ENCODE measurements at places on chromosomes 3 and 15. TPM values are rescaled to one million over a fixed set of nuclear protein-coding genes. Genes with fewer than 3 reads are reported as not detected.

Gene HYAL1
- total RNA-seq = 0.59 TPM

Gene ECE2
- not detected for total RNA-seq

Gene KBTBD12
- not detected for total RNA-seq

DNA sequence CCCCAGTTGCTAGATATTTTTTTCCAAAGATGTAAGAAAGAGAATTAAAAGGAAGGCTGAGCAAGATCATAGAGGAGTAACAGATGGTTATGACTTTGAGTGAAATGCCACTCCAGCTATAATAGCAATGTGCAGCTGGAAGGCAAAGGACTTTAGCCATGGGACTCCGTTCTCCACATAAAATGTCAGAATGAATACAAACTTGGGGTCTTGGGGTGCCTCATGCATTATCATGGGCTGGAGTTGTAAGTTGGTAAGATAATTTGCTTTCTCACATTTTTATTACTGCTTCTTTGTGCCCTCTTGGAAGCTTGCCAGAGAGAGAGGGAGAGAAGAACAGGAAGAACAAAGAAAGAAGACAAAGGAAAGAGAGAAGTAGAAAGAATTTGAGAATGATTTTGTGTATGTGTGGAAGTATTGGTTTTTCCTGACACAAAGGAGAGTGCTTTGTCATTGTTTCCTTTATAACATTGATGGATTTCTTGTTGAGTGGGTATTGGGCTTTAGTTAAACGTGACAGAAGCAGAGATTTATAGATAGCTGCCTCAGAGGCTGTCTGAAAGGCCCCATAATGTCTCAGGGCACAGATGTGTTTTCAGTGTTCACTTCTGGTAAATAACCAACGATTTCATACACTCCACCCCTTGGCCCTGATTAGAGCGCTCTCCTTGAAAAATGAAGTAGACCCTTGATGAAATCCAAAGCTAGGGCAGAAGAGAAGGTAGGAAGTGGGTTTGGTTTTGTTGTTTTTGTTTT lies 715.3 kb downstream of the NR2F2 start:
- DNase-seq = no peak

- DNase-seq = no peak
Measured at GRCh38 chr3:102235679-102236078, 199.1 kb upstream of the ZPLD1 start.

- DNase-seq = no peak
Measured at GRCh38 chr15:59256482-59256881, 49.8 kb downstream of the LDHAL6B start.

Gene CCDC39
- total RNA-seq = not detected
